ENCODE measurements at places on chromosomes 13 and 19. TPM values are rescaled to one million over a fixed set of nuclear protein-coding genes. Genes with fewer than 3 reads are reported as not detected.

DNA sequence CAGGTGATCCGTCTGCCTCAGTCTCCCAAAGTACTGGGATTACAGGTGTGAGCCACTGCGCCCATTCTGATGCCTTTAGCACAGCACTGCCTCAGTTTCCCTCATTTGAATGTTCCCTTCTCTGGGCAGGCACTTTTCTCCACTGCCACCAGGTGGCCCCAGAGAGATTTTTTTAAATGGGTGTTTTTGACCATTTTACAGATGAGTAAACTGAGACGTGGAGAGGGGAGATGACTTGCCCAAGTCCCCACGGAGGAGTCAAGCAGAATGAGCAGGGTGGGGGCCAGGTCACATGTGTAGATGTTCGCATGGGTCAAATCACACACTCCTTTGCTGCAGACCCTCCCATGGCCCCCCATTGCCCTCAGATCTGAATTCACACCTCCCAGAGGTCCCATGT, 3.2 kb upstream of the PDE4C start:
- no peak for DNase-seq

DNA sequence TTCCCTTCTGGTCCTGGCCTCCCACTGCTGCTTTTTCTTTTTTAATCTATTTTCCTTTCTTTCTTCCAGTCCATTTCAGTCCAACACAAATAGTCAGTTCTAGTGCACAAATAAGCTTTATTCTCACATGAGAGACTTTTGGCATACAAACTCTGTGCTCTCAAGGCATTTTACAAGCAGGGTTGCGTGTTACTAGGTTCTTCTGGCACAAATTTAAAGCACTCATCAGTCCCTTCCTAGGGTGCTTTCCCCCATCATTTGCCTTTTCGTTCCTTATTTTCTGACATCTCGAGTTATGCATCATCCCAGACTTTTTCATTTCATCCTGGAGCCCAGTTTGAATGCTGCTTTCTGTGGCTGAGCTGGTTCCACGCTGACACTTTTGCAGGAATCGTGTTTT, 29.8 kb upstream of the IL17D start:
- no peak for DNase-seq

DNA sequence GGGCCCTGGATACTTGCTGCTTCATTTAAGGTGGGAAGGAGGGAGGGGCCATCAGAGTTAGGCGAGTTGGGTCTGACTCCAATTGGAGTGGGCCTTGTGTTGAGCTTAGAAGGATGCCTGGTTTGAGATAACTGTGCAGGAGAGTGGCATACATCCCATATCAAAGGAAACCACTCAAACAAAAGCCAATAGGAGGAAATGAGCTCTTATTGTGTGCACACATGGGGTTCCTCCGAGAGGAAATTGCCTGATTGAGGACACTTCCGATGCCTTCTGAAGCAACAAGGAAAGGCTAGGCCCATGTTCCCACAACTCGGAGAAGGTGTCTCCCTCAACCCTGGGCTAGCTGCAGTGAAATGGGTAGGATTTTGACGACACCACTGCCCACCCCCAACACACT, 19.6 kb downstream of the MBNL2 start:
- DNase-seq, result no peak

GRCh38 chr19:11382898-11383705, 1.0 kb downstream of the EPOR start:
- DNase-seq, result no peak

- DNase-seq, result peak; percentile 19
Observed at GRCh38 chr13:101514695-101515275, 62.3 kb downstream of the ITGBL1 start.

The SPC24 gene
- polyA plus RNA-seq, result 14.6 TPM

The RFPL4AL1 gene
- 0.24 TPM for polyA plus RNA-seq

Measured in right renal cortex interstitium (tissue), 3 donors.